ENCODE measurements at places on chromosomes 7 and 10. TPM values are rescaled to one million over a fixed set of nuclear protein-coding genes. Genes with fewer than 3 reads are reported as not detected.

GRCh38 chr10:44745920-44746319 lies 165.2 kb upstream of the TMEM72 start:
- DNase-seq, result no peak

The HTR5A gene
- total RNA-seq, result not detected

GRCh38 chr7:156222611-156223010 lies 410.3 kb upstream of the SHH start:
- DNase-seq, result no peak

- DNase-seq, result no peak
Observed at GRCh38 chr7:116315803-116316202, 105.5 kb downstream of the TES start.

DNA sequence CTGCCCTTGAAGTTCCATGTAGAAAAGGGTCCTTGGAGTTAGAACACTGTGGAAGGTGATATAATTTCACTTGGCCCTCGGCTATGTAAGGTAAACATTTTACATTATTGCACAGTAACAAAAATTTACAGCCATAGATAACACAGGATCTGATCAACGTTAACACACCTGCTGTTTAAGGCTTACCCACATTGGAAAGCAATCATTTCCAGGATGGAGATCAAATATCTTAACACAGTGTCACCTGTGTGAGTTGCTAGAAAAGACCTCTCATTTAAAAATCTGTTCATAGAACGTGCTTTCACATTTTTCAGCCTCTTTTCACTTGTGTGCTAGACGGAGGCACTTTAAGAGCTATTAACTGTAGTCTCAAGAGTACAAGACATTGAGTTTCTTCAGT lies 1.9 kb downstream of the TMEM229A start:
- no peak for DNase-seq

The IKZF1 gene
- not detected for total RNA-seq

Measured in LHCN-M2 (cell line).